ENCODE measurements at places on chromosomes 16 and 17. TPM values are rescaled to one million over a fixed set of nuclear protein-coding genes. Genes with fewer than 3 reads are reported as not detected.

The CCL13 gene
- total RNA-seq: 1.6 TPM

- no peak for DNase-seq
Observed at GRCh38 chr17:74624131-74624530, 593 bp upstream of the CD300E start.

- DNase-seq: no peak
Observed at GRCh38 chr17:50482516-50482915, 3.9 kb downstream of the RSAD1 start.

DNA sequence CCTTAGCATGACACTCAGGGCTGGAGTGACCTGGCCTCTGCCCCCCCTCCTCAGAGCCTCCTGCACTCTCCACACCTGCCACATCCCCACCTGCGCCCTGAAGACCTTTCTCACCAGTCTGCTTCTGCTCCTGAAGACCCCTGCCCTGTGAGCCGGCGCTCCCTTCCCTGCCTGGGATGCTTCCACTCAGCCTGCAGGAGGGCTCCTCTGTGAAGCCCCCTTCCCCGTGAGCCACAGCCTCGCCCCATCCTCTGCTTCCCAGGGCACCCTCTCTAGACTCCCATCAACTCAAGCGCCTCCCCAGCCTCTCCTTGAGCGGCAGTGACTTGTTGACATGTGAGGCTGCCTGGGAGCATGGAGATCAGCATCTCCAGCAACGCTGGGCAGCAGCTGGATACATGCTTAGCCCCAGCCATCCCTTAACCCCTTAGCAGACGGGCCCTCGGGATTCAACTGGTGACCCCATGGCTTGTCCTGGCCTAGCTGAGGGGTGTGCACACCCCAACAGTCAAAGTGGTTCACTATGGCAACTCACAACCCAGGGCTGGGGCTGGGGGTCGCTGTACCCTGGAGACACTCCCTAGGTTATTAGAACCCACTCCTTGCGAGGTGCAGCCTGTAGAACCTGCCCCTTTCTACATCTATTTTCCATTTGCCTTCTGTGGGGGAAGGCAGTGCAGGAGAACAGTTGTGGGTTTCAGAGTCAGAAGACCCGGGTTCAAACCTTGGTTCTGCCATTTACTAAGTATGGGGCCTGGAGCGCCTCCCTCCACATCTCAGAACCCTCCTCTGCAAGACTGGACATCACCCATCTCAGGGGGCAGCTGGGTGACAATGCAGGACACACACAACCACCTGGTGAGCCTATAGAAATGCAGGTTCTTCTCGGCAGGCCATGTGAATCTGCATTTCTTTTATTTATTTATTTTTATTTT is 21.5 kb downstream of the TMEM235 start:
- no peak for DNase-seq

DNA sequence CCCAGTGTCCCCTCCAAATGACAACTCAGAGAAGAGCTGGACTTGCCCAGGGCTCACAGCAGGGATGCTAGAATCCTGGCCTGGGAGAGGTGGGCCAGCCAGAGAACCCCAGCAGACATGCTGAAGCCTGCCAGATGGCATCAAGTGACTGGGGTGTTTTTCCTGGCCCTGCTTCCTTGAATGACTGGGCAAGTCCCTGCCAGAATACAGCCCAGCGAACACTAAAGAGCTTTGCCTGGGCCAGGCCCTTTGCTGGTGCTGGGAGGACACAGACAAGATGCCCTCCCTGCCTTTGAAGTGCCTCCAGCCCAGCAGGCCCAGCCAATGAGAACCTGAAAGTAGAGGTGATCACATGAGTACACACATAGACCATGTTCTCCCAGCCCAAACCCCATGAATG is 11.5 kb downstream of the ZNF319 start:
- DNase-seq: no peak

DNA sequence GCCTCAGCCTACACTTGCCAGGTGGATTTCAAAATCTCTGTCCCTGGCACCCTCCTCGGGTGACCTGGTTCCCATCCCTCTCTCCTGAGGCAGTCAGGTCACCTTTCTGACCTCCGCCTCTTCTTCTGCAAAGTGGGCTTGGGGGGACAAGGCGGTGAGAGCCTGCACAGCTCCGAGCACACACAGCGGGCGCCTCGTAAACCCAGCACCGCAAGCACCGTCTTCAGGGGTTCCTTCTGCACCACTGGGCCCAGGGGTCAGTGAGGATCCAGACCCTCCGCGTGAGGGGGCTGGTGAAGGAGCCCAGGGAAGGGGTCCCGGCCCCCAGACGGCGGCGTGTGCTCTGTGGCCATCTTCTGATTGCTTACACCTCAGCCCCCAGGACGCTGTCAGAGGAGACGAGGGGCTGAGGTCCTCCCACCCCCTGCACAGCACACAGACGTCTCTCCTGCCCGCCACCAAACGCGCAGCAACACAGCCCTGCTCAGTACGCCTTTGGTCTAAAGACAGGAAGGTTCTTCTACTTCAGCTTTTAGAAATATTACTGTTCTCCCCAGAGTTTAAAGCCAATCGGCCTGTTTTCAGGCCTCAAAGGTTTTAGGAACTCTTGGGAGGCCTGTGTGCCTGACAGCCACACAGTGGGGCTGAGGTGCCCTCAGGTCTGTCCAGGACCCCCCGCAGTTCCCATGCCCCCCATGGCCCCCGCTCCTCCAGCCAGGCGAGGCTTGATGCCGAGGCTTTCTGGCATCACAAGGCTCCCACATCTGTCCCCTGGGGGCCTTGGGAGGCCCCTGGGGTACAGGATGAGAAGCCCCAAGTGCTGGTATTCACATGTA is 2.7 kb downstream of the CBFA2T3 start:
- no peak for DNase-seq

DNA sequence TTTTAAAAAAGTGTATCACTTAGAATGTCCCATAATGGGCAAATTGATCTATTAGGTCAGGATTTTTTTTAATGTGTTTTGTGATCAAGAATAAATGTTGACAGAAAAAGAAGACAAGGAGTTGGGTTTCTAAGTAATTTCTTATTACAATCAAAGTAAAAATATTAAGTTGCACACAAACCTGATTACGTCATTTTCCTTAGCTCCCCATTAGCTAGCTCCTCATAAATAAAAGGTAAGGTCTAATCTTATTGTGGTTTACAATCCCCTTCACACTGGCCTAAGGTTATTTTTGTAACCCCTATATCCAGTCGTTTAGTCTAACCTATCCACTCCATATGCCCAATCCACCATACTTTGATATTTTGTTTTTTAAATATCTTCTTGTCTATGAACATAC is 7.6 kb downstream of the CA10 start:
- DNase-seq: no peak

The TMC8 gene
- total RNA-seq: 2.7 TPM

The MGAT5B gene
- total RNA-seq: 0.63 TPM

- DNase-seq: no peak
Observed at GRCh38 chr17:62937606-62938005, 28.4 kb upstream of the TANC2 start.

DNA sequence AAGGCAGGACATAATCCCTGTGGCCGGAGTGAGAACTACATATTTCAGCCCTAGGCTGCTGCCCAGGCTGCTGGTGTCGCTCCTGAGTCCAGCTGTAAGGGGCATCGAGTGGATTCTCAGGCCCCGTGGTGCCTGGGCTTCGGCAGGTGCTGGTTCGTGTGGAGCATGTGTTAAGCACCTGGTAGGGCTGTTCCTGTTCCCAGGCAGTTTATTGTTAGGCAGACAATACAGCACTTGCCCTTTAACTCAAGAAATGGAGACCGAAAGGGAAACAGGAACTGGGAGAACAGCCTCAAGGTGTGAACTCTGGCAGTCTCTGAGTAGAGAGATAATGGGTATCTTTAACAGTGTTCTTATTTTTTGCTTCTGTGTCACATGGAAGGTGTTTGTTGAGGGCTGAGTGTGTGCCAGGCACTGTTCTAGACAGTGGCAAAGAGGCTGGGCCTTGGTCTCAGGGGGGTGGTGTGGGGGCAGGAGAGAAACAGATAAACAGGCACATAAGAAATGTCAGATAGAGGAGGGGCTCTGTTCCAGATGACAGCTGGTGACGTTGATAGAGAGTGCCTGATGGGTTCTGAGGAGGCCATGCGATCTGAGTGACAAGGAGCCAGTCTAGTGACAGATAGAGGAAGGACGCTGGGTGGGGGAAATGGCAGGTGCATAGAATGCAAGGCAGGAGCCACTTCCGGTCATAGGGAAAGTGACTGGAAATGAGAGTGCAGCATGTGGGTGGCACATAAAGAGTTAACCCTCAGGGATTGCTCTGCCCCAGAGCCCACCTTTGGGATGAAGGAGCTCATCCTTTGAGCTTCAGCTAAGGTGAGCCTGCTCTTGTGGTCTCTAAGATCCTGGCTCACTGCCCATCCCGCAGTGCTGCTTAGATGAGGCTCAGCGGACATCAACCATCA is 33.8 kb downstream of the EPN2 start:
- DNase-seq: no peak

The CAPNS2 gene
- total RNA-seq: 17.9 TPM

The KRT39 gene
- total RNA-seq: not detected

The APPBP2 gene
- 88.7 TPM for total RNA-seq

Measured in urinary bladder (tissue), 4 donors.